Lower lobe of right lung (tissue), 2 donors: ENCODE measurements at places on chromosomes 4 and X.

GRCh38 chr4:24470666-24471485, 113.5 kb downstream of the DHX15 start:
- peak overlapping the region; percentile 67 for H3K4me3 ChIP-seq
- H3K27ac ChIP-seq = no peak overlapping the region
- H3K27me3 ChIP-seq = peaks cover 55% of the 10 kb centered on the region
- H3K36me3 ChIP-seq = no peaks in the 10 kb centered on the region

DNA sequence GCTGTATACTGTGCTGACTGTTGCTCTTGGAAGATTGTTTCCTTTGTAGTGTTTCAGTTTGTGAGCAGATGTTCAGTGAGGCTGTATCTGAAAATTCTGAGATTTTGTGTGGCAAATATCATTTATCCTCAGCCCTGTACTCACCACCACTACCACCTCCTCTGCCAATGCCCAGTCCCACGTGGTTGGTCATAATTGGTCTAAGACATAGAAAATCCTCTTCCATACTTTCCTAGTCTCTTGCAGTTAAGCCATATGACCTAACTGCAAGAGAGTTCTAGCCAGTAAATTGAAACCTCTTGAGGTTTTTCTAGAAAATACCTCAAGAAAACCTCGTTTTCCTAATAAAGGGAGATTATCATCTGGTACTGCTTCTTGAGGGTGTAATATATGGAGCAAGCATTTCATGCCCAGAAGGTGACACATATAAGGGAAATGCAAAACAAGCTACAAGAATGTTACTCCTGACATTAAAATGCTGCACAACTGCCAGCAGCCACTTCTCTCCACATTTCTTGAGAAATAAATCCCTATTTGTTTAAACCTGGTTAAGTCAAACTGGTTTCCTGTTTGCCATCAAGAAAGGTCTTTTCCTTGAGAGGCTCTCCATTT, 32.8 kb downstream of the ABCE1 start:
- DNase-seq = no peak
- H3K36me3 ChIP-seq = peaks cover 39% of the 10 kb centered on the region
- H3K4me3 ChIP-seq = no peak overlapping the region
- peaks cover 30% of the 10 kb centered on the region for H3K4me1 ChIP-seq
- H3K27me3 ChIP-seq = no peaks in the 10 kb centered on the region

- H3K36me3 ChIP-seq = no peaks in the 10 kb centered on the region
- no peak overlapping the region for H3K4me3 ChIP-seq
- H3K27ac ChIP-seq = no peak overlapping the region
- no peak for DNase-seq
These were observed 347.7 kb downstream of the FBXO8 start for GRCh38 chr4:173935622-173936405.

DNA sequence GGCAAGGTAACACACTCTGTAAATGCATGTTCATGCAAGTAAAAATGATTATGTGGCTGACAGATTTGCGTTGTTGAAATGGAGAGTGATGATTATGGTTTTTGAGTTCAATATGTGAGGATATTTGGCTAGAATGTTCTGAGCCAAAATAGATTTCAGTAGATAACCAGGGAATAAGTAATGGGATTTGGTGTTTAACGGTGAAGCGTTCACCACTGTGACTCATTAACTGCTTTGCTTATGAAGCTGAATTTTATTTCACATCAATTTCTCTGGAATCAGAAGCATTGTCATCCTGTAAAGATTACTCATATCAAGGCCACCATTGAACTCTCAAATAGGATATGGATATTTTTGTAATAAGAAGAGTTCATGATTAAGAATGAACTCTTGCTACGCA, 11.7 kb downstream of the AFP start:
- no peaks in the 10 kb centered on the region for H3K4me1 ChIP-seq
- H3K4me3 ChIP-seq = no peak overlapping the region
- H3K36me3 ChIP-seq = no peaks in the 10 kb centered on the region
- H3K27me3 ChIP-seq = no peaks in the 10 kb centered on the region
- no peak for DNase-seq

GRCh38 chr4:131526686-131527085, 1622.4 kb upstream of the PCDH10 start:
- H3K27me3 ChIP-seq = no peaks in the 10 kb centered on the region
- H3K4me1 ChIP-seq = no peaks in the 10 kb centered on the region
- H3K4me3 ChIP-seq = no peak overlapping the region
- no peaks in the 10 kb centered on the region for H3K36me3 ChIP-seq

GRCh38 chrX:132491191-132491590, 2.4 kb upstream of the MBNL3 start:
- no peak overlapping the region for H3K4me3 ChIP-seq
- H3K27me3 ChIP-seq = no peaks in the 10 kb centered on the region
- no peak for DNase-seq
- H3K4me1 ChIP-seq = peaks cover 11% of the 10 kb centered on the region
- H3K36me3 ChIP-seq = no peaks in the 10 kb centered on the region

GRCh38 chrX:139936259-139936658, 3.4 kb upstream of the ATP11C start:
- H3K27me3 ChIP-seq = no peaks in the 10 kb centered on the region
- H3K4me1 ChIP-seq = no peaks in the 10 kb centered on the region
- H3K36me3 ChIP-seq = no peaks in the 10 kb centered on the region

- H3K4me1 ChIP-seq = no peaks in the 10 kb centered on the region
- peak overlapping the region; percentile 18 for H3K27ac ChIP-seq
- no peaks in the 10 kb centered on the region for H3K27me3 ChIP-seq
- H3K36me3 ChIP-seq = no peaks in the 10 kb centered on the region
These were observed 112.6 kb upstream of the TBL1X start for GRCh38 chrX:9352243-9352642.

DNA sequence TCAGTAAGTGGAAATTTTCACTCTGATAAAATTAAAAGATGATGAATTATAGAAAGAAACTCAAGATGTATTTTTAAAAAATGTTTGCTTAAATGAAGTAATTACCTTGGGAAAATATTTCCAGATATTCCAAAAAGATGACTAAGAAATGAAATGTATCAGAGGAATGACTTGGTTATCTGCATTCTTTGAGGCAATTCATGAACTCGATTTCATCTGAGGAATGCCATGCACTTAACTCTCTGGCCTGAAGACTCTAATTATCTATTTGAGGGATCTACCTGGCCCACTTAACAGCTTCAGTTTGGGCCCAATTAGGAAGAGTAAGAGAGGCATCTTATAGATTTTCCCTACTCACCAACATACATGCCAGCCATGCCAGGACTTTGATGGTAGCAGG, 182.3 kb downstream of the INPP4B start:
- no peak overlapping the region for H3K4me3 ChIP-seq
- no peak for DNase-seq
- H3K4me1 ChIP-seq = no peaks in the 10 kb centered on the region
- H3K27me3 ChIP-seq = no peaks in the 10 kb centered on the region

- peak; percentile 70 for DNase-seq
- H3K4me3 ChIP-seq = no peak overlapping the region
- no peaks in the 10 kb centered on the region for H3K27me3 ChIP-seq
- peaks cover 4% of the 10 kb centered on the region for H3K36me3 ChIP-seq
- H3K27ac ChIP-seq = no peak overlapping the region
- H3K4me1 ChIP-seq = peaks cover 18% of the 10 kb centered on the region
These were observed 59.4 kb downstream of the POLR2B start for GRCh38 chr4:57037982-57038604.

DNA sequence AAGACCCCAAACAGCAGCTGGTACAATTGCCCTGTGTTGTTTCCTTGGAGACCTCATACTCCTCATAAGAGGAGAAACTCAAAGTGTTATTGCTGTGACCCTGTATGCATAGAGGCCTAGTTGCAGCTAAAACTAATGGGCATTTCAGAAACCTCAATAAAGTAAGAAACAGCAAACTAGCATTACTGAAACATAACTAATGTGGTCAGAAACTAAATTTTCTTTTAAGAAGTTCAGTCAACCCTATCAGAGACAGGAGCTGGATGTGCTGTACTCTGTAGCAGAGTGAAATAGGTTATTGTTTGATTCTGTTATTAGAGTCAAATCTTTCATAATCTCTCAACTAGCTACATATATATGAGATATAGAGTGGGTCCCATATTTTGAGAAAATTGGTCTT, 257.5 kb upstream of the IRS4 start:
- no peaks in the 10 kb centered on the region for H3K36me3 ChIP-seq
- no peak overlapping the region for H3K4me3 ChIP-seq
- H3K27me3 ChIP-seq = no peaks in the 10 kb centered on the region
